T-helper 9 cell (primary cell): ENCODE measurements at places on chromosomes 6 and 20.

- DNase-seq = peak; percentile 44
Observed at GRCh38 chr6:13487122-13488014, at the start of gene GFOD1. GFOD1 (minus strand) TSS chr6:13487600; CDS start chr6:13486890, 710 bp downstream.

- DNase-seq = no peak
Observed at GRCh38 chr6:121309768-121310469, 24.4 kb downstream of the TBC1D32 start.

GRCh38 chr20:45066372-45066771 lies 34.6 kb downstream of the KCNS1 start:
- no peak for DNase-seq

- no peak for DNase-seq
Observed at GRCh38 chr6:140858381-140858971, 1274.2 kb upstream of the GJE1 start.

- DNase-seq = no peak
Observed at GRCh38 chr20:2883726-2884637, 10.7 kb downstream of the PTPRA start.

- DNase-seq = peak; percentile 10
Observed at GRCh38 chr6:149862922-149863697, 1.0 kb downstream of the LRP11 start.

DNA sequence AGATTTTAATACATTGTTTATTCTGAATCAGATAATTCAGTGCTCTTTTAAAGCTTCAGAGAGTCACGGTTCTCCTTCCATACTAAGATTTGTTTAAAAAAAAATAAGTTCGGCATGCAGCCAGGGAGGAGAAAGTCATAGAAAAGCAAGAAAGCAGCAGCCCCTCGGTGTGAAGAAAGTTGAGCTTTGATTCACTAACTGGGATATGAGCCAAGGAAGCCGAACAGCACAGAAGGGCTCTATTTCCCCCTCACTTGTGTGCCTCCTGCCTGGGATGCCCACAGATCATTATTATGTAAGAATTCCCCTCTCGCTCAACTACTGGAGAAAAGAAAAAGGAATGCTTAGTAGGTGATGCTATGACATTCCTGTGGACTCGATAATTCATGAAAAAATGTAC lies 69.3 kb upstream of the SYNJ2 start:
- no peak for DNase-seq

GRCh38 chr6:118606858-118607257 lies 44.5 kb downstream of the CEP85L start:
- no peak for DNase-seq

GRCh38 chr6:29487131-29487530 lies 625 bp downstream of the MAS1L start:
- DNase-seq = no peak

- no peak for DNase-seq
Observed at GRCh38 chr20:37745553-37745952, 51.7 kb downstream of the CTNNBL1 start.

GRCh38 chr6:131295081-131295480 lies 159.8 kb downstream of the AKAP7 start:
- no peak for DNase-seq

DNA sequence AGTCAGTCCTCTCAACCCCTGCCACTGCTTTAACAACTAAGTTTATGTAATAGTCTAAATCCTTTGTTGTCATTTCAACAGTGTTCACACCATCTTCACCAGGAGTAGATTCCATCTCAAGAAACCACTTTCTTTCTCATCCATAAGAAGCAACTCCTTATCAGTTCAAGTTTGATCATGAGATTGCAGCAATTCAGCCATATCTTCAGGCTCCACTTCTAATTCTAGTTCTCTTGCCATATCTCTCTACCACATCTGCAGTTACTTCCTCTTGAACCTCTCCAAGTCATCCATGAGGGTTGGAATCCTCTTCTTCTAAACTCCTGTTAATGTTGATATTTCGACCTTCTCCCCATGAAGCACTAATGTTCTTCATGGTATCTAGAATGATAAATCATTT lies 57.9 kb upstream of the FOXO3 start:
- no peak for DNase-seq

DNA sequence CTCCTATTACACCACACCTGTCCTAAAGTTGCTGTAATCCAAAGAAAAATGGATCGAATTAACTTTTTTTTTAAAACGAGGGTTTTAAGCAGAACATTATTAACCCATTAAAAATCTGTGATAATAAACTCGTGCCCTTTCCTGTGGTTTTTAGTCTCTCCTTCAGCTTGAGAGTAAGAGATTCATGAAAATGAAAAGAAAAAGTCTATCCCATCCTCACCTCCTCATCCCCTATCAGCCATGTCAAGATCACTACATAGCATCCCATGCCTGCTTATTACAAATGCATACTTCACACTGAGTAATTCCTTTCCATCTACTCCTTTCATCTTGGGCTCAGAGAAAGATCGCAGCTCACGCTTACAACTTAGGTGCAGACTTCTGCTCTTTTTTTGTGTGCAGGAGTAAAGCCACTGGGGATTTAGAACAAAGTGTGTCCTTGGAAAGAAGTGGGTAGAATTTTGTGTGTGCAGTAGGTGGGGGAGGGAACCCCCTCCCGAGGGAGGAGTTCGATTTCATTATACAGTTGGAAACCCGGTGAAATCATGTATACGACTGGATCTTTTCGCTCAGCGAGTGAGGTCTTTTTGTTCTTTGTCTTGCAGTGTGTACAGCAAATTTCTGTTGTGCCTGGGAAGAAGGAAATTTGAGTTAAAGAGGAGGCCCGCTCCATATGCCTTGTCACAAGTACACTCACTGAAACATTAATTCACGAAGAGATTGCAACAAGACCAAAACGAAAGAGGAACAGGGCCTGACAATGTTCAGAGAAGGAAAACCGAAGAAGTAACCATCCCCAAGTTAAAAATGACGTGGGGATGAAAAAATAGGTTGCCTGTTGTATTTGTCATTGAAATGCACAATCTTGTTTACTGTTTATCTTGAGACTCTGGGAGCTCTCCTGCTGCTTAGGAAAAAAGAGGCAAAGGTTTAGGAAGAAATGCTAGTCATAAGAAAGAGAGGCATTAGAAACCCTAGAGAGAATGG lies 146.5 kb upstream of the ZNF217 start:
- DNase-seq = no peak

DNA sequence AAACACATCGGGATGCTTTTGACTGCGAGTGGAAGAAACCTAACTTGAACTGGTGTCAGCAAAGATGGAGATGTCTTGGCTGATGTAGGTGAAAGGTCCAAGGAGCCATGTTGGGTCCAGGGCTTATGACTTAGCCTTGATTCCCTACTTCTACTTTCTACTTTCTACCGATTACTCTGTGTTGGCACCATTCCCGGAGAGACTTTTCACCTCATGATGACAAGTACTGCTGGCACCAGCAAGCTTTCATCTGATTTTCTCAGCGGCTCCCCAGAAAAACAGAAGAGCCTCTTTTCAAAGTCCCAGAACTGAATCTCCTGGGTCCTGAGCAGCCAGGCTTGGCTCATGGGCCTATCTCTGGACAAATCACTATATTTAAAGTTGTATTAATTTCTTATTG lies 4.9 kb upstream of the EDN3 start:
- no peak for DNase-seq

DNA sequence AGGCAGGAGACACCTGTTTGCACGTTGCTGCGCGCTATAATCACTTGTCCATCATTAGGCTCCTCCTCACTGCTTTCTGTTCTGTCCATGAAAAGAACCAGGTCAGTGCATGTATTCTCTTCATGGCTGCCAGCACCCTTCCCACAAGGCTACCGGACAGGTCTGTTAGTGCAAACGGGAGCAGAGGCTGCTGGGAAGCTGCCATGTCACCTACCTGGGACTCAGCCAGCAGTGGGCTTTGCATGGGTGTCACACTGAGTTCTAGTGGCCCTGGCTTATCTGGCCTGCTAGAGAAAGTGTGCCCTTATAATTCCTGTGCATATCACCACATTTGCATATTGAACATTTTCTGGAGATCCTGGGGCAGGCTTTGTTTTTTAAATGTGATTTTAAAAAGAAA lies 24.8 kb downstream of the LYRM2 start:
- DNase-seq = no peak

GRCh38 chr6:90003941-90004340 lies 109.7 kb downstream of the GJA10 start:
- no peak for DNase-seq

DNA sequence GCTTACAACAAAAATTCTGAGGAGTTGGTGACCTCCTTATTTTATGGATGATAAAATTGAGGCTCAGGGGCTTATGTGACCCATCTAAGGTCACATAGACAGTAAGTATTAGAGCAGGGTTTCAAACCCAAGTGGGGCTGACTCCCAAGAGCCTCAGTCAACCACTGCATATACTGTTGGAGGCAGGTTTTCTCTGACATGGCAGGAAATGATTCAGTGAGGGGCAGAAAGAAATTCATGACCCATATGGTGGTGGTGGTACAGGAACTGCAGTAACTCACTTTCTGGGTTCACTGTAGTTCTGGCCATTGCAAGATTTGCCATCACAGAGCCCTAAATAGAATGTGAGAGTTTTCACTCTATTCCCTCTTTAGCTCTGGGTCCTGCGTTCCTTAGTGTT lies 132.0 kb upstream of the ENPP5 start:
- no peak for DNase-seq

DNA sequence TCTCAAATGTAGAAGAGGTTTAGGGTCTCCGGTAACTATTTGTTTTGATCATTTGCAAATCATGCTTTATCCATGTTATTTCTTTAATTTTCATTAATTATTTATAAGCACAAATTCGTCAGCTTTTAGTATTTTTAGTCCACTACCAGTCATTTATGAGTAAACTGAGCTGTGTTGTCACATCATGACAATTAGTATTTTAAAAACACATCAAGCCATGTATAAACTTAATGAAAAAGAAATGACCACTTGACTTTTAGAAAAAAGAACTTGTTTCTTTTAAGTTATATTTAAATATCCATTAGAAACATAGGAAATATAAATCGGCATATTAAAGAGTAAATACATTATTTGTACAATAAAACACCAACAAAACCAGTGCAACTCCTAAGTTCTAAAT lies 2.8 kb downstream of the NKX2-4 start:
- DNase-seq = no peak

DNA sequence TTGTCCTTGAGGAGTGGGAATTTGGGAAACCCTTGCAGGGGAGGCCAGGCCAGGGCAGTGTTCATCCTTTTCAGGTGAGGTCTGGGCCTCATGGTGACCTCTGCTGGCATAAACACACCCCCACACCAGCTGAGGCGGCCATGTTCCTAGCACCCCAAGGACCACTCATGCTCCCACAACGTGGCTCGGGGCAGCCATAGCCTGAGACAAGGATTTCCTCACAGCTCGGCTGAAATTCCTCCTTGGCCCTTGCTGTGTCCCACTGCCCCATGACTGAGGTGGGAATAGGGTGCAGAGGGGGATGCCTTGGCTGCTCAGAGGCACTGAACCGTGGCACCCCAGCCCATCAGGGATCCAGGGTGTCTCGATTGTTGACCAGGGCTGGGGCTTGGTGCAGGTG lies 27.3 kb upstream of the SPDEF start:
- no peak for DNase-seq

GRCh38 chr6:156150391-156150790 lies 626.8 kb upstream of the ARID1B start:
- no peak for DNase-seq

GRCh38 chr6:131862476-131862875 lies 54.7 kb downstream of the ENPP1 start:
- no peak for DNase-seq

- DNase-seq = no peak
Observed at GRCh38 chr6:570825-571224, 86.1 kb downstream of the HUS1B start.

DNA sequence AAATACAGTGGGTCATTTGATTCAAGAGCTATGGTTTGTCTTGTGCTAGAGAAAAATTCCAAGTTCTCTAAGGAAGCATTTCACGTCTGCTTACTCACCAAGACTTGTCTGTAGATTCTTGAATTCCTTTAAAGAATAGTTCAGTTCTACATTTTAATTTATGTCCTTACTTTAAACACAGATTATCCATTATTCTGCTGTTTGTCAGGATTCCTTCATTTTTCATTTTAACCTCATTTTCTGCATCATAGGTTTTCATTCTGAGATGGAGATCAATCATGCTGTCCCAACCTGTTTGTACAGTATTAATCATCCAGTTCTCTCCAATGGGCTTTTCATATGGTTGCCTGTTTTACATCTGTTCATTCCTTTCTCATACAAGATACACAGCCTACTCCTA lies 24.5 kb upstream of the POPDC3 start:
- DNase-seq = no peak

- DNase-seq = no peak
Observed at GRCh38 chr20:41308290-41308711, 9.2 kb downstream of the ZHX3 start.

DNA sequence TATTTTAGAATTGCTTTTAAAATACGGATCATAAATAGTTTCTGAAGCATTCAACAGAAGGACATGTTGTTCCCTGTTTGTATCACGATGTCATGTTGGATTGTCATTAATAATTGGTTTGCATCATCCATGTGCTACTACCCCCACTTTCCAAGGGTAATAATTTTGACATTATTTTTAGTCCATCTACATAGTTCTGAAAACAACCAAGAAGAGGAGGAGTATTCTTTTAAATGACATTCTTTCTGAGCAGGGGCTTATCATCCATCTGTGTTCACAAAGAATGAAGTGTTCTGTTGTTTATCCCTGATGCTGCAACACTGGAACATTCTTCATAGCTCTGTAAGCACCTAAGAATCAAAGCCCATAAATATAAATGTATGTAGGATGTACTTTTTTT lies 151.0 kb upstream of the CITED2 start:
- DNase-seq = no peak

DNA sequence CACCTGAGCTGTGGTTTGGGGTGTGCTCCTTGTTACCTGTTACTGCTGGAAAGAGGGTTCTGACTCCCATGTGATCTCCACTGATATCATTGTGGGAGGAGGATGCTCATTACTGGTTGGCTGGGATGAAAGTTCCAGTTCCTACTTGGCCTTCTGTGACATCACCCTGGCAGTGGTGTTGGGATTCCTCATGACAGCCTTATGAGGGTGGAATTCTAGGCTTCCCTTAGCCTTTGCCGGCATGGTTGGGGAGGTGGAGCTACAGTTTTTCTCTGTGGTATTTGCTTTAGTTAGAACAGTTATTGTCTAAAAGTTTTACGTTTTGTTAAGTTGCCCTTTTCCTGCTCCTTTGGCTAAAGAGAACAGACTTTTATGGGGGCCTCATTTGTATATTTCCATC lies 112.1 kb downstream of the AFG1L start:
- no peak for DNase-seq
